Right ventricle myocardium superior (tissue), 1 donor: ENCODE measurements at places on chromosomes 1 and 21. TPM values are rescaled to one million over a fixed set of nuclear protein-coding genes. Genes with fewer than 3 reads are reported as not detected.

- no peak for DNase-seq
Measured at GRCh38 chr1:201816309-201816854, 12.6 kb upstream of the IPO9 start.

DNA sequence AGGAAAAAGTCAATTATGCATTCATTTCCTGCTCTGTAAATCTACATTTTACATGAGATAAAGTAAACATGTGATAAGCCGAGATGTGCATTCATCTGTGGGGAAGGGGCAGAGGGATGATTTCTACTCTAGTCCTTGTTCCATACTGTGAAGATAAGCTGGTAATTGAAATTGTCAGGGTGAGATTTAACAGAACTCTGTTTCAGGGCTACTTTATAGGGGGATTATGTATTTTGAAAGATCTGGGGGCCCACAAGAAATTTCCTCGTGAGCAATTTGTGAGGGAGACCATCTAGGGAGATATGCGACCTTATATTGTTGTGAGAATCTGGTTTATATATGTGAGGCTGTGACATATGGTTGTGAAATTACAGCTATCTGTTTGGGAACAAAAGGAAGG lies 73.1 kb upstream of the KCNK1 start:
- DNase-seq: no peak

DNA sequence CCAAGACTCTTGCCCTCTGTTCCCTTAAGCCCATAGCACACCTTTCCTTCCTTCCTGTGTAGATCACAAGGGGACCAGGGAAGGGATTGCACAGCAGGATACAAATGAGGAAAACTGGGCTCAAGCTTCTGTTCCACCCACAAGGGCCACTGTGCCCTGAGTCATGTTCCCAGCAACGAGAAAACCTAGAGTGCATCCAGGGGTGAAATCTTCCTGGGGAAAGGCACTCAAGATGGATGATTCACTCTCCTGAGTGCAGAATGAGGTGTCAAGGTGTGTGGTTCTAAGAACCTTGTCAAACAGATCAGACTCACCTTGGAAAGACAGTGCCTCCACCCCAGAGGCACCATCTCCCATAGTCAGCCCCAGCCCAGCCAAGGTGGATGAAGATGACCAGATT lies 40.7 kb upstream of the EYA3 start:
- no peak for DNase-seq

- DNase-seq: peak; percentile 54
Measured at GRCh38 chr1:20070357-20070756, 363 bp downstream of the PLA2G5 start.

DNA sequence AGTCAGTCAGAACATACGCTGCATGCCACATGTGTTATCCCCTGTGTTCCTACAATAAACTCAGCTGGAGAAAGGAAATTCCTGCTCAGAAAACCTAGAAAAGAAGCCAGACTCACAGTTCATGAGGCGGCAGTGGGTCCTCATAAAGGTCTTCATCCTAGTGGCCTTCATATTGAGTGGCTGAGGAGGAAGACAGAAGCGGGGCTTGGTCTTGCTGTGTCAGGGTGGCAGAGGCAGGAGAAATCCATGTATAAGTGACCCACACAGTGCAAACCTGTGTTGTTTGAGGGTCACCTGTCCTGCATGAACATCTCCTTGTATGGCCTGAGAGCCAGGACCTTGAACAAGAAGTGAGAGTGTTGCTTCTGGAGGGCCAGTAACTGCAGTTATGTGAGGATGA lies 4.0 kb upstream of the WNT3A start:
- DNase-seq: no peak

- DNase-seq: peak; percentile 87
Measured at GRCh38 chr1:234970731-234971476, 157.7 kb downstream of the TOMM20 start.

- DNase-seq: no peak
Measured at GRCh38 chr1:55702064-55702463, 486.9 kb upstream of the USP24 start.

GRCh38 chr1:231616667-231617066 lies 9.9 kb upstream of the DISC1 start:
- DNase-seq: no peak

DNA sequence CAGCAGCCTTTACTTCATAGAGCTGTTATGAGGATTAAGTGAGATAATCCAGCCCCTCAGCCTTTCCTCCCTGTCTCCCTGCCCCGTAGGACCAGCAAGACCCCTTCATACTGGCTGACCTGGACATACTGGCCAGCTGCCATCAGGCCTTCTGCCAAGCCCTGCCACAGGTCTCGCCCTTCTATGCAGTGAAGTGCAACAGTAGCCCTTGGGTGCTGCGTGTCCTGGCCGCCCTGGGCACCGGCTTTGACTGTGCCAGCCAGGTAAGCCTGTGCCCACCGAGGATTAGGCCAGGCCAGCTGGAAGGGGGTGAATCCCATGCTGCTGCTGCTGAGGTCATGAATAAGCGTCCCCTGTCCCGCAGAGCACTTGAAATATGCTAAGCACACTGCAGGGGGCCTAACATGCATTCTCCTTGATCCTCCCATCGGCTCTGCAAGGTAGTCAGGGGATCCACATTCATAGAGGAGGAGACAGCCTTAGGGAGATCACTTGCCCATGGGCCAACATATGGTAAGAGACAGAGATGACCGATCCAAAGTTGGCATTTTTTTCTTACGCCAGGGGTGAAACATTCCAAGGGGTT lies 73.3 kb upstream of the TINAGL1 start:
- no peak for DNase-seq

GRCh38 chr1:29290414-29290985 lies 54.2 kb downstream of the PTPRU start:
- no peak for DNase-seq

- no peak for DNase-seq
Measured at GRCh38 chr1:6922096-6922931, 137.1 kb downstream of the CAMTA1 start.

DNA sequence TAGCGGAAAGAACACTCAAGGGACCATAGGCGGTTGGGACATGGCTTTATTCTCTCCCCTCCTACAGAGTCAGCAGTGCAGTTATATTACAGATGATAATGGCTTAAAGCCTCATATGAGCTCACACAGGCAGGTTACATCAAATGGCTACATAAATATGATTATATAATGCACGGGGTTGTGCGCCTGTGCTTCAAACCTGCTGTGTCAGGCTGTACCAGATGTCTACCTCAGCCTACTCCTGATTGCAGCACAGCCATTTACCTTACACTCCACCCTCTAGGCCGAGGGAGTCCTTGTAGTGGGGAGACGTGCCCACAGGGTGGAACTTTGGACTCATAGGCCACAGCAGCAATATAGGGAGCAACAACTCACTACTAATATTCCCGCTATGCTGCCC lies 16.4 kb upstream of the TBX19 start:
- DNase-seq: no peak

- DNase-seq: no peak
Measured at GRCh38 chr1:78275456-78275855, 215.3 kb upstream of the PTGFR start.

DNA sequence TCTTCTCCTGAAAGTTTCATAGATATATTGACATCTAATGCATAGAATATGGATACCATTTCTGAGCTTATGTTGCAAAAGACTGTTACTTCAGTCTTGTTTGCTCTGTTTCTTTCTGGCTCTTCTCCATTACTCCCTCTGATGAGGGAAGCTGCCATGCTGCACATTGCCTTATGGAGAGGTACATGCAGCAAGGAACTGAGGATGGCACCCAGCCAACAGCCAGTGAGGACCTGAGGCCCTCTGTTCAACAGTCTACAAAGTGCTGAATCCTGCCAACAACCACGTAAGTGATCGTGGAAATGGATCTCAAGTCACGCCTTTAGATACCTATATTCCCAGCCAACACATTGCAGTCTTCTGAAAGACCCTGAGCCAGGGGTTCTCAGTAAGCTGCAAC lies 66.6 kb upstream of the ADAMTS5 start:
- no peak for DNase-seq

DNA sequence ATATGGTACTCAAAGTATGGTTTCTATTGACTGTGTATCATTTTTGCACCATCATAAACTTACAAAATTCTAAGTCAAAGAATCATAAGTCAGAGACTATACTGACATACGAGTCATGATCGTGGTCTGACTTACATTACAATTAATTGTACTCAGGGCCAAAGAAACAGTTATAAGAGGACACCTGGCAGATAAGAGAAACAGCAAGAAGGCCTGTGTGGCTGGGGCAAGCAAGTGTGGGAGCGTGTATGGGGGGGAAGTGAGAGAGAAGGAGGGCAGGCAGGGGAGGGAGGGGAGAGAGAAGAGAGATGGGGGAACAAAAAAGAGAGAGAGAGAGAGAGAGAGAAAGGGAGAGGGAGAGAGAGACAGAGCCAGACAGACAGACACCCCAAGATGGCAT lies 70.9 kb downstream of the RERE start:
- no peak for DNase-seq

- no peak for DNase-seq
Measured at GRCh38 chr1:205777994-205778393, 2.7 kb upstream of the RAB29 start.

GRCh38 chr1:84889437-84889836 lies 3.6 kb downstream of the LPAR3 start:
- DNase-seq: no peak

DNA sequence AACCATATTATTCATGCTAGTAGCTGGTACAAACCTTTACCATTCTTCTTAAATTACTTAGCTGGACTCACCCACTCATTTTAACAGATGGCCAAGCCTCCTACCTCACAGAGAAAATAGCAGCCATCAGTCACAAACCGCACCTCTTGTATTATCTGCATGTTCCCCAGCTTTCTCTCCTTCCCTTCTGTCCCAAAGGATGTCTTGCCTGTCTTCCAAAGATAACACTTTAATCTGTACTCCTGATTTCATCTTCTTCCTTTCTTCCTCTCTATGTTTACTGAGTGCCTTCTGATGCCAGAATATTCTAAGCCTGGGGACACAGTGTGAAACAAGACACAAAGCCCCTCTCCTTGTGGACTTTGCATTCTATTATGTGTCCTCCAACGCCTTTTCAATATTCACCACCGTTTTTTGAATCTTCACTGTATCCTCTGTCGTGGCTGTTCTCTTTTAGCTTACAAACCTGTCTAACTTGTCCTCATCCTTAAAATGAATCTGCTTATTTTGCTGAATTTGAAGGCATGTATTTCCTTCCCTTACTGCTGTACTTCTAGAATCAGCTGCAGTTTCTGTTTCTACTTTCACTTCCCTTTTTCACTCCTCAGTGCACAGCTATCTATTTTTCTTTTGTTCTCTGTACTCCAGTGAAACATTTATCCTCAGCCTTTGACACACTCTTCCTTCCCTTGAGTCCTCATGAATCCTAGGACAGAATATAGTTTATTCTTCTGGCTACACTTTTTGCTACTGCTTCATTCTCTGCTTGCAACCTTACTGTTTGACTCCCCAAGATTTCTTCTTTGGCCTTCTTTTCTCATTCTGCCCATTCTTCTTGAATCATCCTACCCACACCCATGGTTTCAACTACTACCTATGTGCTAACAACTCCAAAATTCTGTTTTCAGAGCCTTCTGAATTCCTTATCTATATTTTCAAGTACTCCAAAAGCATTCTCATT lies 216.9 kb upstream of the SAMSN1 start:
- DNase-seq: no peak

- DNase-seq: no peak
Measured at GRCh38 chr21:38178653-38179470, 77.9 kb upstream of the KCNJ15 start.

DNA sequence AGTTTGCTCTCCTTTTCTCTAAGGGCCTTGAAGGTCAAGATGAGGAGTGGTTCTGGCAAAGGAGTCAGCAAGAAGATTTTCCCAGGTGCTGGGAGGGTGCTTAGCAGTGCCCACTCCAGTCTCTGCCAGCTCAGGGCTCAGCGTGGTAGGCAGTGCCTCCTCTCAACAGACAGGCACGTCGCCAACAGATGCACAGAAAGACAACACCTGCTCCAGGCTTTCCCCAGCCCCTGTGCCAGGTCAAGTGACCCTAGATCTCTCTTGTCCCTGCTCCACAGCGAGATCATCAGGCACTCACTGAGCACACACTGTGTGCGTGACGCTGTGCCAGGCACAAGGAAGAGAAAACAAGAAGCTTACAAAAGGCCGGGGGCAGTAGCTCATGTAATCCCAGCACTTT lies 86.0 kb downstream of the CASZ1 start:
- DNase-seq: peak; percentile 39

DNA sequence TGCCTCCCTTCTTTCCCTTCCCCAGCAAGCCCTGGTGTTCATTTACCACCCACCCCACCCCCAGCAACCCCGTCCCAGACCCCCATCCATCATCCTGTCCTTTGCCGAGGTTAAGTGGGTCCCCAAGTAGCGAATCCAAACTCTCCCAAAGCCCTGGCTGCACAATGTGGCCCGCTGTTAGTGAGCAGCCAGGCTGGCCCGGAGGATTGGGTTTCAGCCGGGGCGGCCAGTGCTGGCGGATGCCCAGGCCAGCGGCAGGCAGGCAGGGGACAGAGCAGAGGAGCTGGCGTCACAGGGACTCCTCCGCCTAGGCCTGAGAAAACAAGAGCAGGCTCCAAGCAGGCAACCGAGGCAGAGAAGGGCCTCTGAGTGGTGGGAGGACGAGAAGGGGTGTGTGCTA lies 61.4 kb downstream of the EPHB2 start:
- DNase-seq: no peak

- no peak for DNase-seq
Measured at GRCh38 chr1:171985639-171986038, 144.3 kb downstream of the DNM3 start.

- peak; percentile 88 for DNase-seq
Measured at GRCh38 chr1:156727926-156728598, at the start of gene METTL25B. Gene METTL25B, plus strand, starts transcription at chr1:156728469. Its CDS starts 636 bp downstream, at chr1:156729105.

- DNase-seq: no peak
Measured at GRCh38 chr21:16550917-16551741, 821.3 kb downstream of the USP25 start.

The EDN2 gene
- total RNA-seq: 0.27 TPM

The ZBTB37 gene
- 6.9 TPM for total RNA-seq

The ATP1A4 gene
- total RNA-seq: 0.40 TPM

The HNRNPCL2 gene
- total RNA-seq: not detected

The ALX3 gene
- total RNA-seq: not detected

The B3GALT2 gene
- total RNA-seq: 78.4 TPM

The LSM10 gene
- 57.0 TPM for total RNA-seq

The MFSD2A gene
- 0.22 TPM for total RNA-seq

The TMEM54 gene
- 10.5 TPM for total RNA-seq

The SRSF10 gene
- total RNA-seq: 51.9 TPM

The CLDN19 gene
- not detected for total RNA-seq
